Astrocyte of the cerebellum (primary cell): ENCODE measurements at places on chromosomes 2 and 18.

- no peak for DNase-seq
These were observed 26.5 kb upstream of the POLE4 start for GRCh38 chr2:74931940-74932339.

GRCh38 chr2:26887151-26887550 lies 39.2 kb downstream of the DPYSL5 start:
- DNase-seq: no peak

GRCh38 chr18:60176259-60176658 lies 196.3 kb downstream of the MC4R start:
- peak; percentile 1 for DNase-seq

GRCh38 chr2:144996225-144996795 lies 476.4 kb upstream of the ZEB2 start:
- peak; percentile 31 for DNase-seq

DNA sequence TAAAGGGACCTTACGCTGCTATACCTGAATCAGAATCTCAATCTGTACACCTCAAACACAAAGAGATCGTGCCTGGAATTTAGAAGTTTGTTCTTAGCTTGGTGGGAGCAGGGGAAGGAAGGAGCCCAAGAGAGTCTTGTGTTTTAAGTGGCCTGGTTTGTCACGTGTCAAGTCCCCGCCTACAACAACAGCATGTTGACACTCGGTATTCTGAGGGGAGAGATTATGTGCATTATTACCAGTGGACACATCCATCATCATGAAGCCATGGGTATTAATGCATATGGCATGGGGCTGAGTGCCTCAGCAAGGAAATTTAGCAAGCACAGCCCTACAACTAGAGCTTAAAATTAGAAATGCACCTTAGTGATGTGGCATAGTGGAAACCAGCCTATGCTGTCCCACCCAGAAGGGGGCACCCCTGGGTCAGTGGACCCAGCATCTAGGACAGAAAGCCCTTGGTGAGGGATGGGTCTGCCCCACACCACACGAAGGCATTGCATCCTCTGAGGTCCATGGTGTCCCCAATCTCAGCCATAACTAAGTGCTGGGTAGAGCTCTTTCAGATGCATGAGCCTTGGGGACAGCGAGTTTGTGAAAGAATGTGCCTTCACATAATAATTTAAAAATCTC lies 138.7 kb downstream of the MGAT5 start:
- DNase-seq: no peak

DNA sequence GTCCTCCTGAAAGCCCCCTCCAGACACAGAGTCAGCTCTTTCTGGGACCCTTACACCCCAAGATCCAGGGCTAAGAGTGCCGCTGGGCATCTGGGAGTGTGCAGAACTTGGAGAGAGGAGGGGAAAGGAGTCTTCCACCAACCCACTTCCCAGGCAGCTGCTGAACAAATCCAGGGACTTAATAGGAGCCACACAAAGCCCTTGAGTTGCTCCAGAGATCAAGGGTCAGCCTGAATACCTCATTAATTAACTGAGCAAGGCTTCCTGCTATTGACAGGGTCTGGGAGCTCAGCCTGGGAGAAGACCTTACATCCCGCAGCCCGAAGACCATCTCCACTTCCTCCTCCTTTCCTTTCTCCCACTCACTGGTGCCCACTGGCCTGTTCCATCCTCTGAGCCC lies 108.3 kb downstream of the CELF4 start:
- DNase-seq: no peak

DNA sequence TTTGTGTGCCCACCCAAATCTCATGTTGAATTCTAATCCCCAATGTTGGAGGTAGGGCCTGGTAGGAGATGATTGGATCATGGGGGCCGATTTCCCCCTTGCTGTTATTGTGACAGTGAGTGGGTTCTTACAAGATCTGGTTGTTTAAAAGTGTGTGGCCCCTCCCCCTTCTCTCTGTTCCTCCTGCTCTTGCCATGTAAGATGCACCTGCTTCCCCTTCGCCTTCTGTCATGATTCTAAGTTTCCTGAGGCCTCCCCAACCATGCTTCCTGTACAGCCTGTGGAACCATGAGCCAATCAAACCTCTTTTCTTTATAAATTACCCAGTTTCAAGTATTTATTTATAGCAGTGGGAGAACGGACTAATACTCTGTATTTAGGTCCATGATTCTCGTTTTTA lies 588.1 kb downstream of the DCDC2C start:
- DNase-seq: no peak

GRCh38 chr2:144325086-144325485 lies 194.8 kb downstream of the ZEB2 start:
- DNase-seq: peak; percentile 34

- DNase-seq: no peak
These were observed 33.1 kb downstream of the MBD2 start for GRCh38 chr18:54191352-54191751.

- DNase-seq: no peak
These were observed 91.6 kb downstream of the STPG4 start for GRCh38 chr2:47063538-47063930.

DNA sequence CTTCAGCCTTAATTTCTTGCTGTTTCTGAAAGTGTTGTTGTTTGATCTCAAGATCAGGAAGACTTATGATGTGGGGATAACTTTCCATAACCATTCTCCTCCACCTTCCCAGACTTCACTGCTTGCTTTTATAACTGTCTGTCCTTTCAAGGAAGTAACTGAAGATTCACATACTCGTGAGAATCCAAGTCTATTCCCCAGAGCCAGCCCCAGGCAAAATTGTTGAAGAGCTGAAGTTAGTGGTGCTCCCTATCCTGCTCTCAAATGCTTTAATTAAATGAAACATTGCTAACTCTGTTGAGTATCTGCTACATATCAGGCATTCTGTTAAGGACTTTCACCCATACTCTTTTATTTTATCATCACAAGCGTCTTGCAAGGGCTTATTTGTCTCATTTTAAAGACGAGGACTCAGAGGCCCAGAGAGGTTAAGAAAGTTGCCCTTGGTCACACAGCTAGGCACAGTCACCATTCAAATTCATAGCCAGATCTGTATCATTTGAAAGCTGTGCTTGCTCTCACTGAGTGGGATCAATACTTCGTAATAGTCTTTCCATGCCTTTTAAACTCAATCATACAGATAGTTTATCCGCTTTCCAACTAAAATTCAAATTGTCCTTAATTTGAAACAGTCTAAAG lies 189.8 kb upstream of the TCF4 start:
- no peak for DNase-seq

DNA sequence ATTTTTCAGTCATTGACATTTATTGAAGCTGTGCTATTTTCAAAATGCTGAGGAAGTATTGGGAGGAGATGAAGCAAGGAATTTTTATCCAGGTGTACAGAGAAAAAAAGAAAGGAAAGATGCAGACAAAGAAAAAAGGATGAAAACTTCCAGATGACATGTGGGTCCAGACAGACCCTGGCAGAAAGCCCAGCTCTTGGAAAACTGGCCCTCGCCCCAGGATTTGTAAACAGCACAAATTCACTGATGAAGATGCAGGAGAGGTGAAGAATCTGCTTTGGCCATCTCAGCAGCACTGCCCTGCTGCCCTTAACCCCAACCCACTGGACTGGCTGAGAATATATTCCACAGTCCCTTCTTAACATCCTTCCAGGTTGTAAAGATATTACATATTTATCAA lies 12.5 kb downstream of the TACR1 start:
- DNase-seq: no peak

DNA sequence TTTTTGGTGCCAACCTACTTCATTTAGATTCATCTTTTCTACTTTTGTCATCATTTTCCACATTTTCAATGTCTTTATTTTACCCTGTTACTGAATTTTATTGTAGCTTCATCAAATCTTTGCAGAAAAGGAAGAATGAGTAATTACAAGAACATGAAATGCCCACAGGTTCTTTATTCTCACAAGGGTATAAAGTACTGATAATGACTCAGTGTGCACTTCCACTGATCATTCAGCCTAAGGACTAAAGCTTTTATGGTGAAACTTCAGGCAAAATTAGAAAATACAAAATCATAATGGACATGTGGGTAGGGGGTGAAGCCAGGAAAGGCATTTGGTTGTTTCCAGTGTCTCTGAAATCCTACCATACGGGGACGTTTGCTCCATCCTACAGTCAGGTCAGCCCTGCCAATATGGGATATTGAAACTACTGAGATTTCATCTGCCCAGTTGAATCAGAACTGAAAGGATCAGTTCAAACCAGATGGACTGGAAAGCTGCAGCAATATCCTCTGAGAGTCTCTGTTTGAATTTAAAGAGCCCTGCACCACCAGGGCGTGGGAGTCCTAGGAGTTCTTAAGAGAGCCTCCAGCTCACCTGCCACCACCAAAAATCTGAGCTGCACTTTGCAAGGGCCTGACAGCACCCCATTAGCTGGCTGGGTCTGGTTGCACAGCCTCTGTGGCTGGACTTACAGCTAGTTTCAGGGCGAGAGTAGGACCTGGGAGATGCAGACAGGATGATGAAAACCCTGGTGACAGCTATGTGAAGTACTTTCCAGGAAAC lies 390.4 kb downstream of the CMPK2 start:
- no peak for DNase-seq

DNA sequence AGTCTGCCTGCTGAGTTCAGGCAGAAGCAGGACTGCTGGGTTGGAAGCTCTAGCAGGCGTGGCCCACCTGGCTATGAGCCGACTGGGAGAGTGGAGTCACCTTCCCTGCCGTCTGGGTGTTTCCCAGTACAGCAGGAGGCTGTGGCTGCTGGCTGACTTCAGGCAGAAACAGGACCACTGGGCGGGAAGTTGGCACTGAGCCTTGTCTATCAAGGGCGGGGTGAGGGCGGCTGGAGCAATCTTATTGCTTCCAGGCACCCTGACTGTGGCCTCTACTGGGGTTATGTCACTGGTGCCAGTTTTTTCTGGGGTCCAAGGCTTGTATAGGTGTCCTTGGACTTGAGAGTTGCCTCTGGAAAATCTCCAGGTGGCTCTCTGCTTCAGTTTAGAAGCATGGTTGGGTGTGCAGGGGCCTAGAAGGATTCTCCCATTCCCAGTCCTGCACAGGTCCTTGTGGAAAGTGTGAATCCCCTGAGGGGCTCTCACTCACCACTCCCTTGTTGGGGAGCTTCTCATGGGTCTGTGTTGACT lies 30.5 kb downstream of the LTBP1 start:
- no peak for DNase-seq

DNA sequence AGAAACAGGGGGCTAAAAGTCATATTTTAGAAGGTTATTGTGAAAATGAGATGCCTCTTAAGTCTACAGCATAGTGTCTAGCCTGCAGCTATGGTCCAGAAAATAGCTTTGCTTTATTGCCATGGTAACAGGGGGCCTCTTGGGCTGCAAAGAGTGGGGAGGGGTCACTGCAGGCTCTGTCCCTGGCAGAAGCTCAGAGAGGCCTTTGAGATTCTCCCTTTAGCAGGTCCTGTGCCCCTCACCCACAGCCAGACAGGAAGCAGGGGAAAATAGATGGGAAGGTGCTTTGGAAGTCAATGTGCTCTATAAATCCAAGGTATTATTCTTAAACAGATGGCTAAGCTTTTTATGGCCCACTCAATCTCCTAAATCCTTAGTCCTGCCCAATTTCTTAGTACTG lies 1021.3 kb upstream of the GYPC start:
- no peak for DNase-seq

DNA sequence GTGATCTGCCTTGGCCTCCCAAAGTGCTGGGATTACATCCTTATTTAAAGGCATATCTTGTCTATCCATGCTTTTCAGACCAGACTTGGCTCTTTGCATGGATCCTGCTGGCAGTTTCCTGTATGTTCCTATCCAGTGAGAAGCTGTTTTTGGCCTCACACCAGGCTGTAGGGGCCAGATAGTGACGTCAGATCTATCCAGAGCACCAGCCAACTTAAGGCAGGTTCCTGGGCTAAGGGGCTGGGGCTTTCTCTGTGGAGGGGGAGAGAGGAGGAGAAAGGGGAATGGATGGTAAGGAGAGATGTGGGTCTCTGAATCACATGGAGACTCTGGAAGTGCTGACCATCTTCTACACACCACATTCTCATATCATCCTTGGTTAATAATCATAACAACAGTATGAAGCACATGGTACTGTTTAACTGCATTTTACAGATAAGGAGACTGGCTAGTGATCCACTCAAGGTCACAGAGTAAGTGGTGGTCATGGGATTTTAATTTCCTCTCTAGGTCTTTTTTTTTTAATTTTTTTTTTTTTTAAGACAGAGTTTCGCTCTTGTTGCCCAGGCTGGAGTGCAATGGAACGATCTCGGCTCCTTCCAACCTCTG lies 2.0 kb upstream of the FAM117B start:
- DNase-seq: peak; percentile 57

GRCh38 chr18:55783921-55784320 lies 195.9 kb upstream of the TCF4 start:
- DNase-seq: no peak

GRCh38 chr2:217919781-217920351 lies 82.9 kb downstream of the TNS1 start:
- no peak for DNase-seq

- DNase-seq: no peak
These were observed 139.9 kb downstream of the SH3RF3 start for GRCh38 chr2:109268916-109269315.

DNA sequence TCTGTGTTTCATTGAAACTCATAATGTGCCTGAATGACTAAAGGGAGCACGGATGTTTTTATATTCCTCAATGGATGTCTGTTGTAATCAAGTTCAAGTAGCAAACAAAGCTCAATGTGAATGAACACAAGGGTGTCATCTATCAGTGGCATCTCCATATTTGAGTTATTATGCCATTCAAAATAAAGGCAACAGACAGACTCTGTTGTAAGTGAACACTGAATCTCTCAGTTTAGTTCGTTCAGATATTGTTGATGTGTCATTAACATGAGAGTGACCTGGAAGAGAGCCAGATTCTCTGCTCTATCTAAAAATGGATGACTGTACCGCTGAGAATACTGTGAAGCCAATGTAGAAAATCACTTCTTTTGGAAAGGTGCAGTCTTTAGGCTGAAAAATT lies 118.7 kb downstream of the NUP35 start:
- no peak for DNase-seq

DNA sequence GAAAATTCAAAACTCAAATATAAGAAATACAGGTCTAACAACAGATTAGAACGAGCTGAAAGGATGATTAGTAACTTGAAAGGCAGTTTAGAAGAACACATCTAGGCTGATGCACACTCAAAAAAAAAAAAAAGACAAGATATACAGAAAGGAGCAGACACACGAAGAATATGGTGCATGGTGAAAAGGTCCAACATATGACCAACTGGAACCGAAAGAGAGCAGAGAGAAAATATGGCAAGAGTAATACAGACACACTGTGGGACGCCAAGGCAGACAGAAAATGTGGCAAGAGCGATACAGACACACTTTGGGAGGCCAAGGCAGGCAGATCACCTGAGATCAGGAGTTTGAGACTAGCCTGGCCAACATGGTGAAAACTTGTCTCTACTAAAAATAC lies 39.8 kb downstream of the NDUFA10 start:
- DNase-seq: no peak

DNA sequence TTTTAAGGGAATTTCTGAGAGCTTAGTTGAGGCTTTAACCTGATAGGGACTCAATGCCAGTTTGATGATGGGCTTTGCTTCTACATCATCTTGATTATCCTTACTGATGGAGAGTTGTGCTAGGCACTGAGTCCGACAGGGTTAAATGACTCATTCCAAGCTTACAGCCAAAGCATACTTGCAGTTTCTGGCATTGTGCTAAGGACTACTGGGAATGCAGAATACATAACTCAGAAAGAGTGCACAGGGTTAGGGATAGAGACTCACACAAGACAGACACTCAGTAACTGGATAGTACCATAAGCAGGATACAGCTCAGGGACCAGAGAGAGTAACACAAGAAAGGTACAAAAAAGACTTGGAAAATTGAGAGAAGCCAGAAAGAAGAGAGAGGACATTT lies 94.1 kb upstream of the SLC14A2 start:
- peak; percentile 72 for DNase-seq
